ENCODE measurements at places on chromosomes 1 and 21.

DNA sequence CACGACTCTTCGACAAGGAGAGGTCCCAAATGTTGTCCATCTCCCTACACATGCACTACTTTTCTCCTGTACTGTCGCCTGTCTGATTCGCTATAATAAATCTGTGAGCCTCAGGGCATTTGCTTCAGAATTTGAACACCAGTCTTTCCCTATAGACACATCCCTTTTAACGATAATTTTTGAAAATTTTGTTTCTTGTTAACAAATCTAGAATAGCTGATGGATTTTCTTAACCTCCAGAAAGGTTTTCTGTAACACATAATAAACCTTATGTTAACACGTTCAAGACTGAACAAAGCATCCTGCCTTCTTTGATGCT is 704 bp downstream of the CAPZA1 start:
- DNase-seq: no peak

DNA sequence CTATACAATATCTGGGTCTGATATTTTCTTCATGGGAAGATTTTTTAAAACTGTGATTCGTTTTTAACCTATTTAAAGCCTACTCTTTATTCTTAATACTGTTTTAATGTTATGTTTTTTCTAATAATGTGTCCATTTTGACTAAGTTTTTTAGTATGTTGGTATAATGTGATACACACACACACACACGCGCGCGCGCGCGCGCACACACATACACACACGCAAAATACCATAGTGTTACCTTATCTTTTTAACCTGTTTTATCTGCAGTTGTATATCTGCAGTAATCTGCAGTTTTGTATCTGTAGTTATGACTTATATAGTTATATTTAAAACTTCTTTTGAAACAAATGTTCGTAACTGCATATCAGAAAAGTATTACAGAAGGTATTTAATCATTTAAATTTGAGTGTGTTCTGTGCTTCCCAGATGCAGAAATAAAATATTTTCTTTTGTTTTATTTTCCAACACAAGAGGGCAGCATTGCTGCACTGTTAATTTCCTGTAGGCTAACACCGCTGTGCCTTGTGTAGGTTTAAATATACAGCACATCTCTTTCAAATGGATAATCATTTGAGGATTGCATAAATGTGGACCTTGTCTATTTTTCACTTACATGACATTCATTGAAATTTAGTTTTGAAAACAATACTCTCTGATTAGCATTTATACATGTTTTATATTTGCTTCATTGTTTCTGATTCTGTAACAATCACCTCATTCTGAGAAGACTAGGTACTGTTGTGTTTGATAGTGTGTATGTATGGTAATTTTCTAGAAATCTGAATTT is 166.1 kb downstream of the PDE4B start:
- peak; percentile 85 for DNase-seq

- DNase-seq: no peak
These were observed 71.1 kb upstream of the ERRFI1 start for GRCh38 chr1:8097077-8097799.

DNA sequence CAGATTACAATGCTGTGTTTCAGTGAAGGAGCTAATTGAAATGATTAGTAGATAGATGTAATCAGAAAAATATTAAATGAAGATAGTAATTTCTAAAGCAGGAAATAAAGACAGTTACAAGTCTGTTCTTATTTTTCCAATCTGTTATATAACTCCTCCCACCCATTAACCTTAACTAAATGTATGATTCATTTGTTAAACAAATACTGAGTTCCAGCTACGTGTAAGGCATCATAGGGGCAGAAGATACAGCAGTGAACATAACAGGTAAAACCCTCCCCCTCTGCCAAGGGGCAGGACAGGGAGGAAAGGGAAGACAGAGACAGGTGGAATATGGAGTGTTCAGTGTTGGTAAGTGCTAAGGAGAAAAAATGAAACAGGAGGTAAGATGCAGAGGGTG is at the start of gene FAM177B:
Gene FAM177B (plus strand): TSS at position 231 of the 400 bp plus-strand sequence. CDS start 9,344 bp downstream, outside the sequence.
- DNase-seq: no peak

GRCh38 chr21:33510826-33511225 is 19.3 kb upstream of the DNAJC28 start:
- DNase-seq: no peak

DNA sequence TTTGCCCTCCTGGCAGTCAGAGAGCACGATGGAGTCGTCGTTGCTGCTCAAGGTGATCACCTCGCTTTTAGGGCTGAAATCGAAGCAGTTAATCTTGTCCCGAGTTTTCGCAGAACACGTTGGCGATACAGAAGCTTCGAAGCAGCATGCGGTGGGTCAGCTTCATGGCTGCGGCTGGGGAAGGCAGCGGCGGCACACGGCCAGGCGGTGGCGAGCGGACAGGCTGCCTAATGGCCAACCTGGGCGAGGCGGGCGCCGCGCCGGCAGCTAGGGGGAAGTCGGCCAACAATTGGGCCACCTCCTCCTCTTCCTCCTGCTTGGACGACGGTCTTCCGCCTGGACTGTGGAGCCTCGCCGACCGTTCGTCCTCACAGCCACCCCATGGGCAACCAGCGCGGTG is 34.8 kb downstream of the CDC7 start:
- DNase-seq: no peak

GRCh38 chr1:115649964-115650363 is 8.2 kb downstream of the VANGL1 start:
- no peak for DNase-seq

DNA sequence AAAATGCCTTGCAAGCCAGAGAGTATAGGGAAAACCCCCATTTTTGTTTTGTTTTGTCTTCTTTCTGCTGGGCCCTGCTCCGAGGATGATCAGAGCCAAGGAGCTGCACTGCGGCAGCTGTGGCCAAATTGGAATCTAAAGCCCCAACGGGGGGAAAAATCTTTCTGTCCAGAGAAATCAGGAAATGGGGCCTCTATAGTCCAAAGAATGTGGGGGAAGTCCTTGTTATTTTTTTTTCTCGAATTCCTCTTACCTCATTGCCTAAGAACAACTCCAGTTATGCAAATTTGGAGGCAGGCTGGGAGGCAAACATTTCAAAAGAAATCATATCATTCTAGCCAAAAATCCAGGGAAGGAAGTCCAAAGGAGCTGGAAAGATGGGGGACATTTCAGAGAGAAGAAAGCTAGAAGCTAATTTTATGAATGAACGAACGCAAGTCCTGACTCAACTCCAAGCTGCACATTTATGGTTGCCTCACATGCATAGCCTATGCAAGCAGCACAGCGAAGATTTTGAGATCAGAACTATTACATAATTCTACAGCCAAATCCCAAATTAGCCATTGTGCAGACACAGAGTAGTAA is 263.2 kb downstream of the KCTD3 start:
- no peak for DNase-seq

DNA sequence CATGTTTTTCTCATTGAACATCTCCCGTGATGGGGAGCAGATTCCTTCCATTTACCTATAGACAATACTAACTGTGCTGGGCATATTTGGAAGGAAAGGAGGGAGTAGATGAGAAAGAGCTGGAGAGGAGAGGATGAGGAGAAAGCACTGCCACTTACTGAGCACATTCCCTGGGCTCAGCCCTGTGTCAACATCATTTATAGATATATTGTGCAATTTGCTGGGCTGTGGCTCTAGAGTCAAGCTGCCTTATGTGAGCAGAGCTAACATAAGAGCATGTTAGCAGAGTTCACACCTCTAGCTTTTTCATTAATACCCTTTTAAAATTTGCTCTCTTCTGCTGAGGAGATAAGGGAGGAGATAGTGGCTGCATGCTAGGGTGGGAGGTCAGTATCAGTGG is 22.3 kb upstream of the CD53 start:
- no peak for DNase-seq

- no peak for DNase-seq
These were observed 176.3 kb downstream of the AJAP1 start for GRCh38 chr1:4830707-4831106.

GRCh38 chr1:46550751-46551231 is 656 bp downstream of the KNCN start:
- no peak for DNase-seq

DNA sequence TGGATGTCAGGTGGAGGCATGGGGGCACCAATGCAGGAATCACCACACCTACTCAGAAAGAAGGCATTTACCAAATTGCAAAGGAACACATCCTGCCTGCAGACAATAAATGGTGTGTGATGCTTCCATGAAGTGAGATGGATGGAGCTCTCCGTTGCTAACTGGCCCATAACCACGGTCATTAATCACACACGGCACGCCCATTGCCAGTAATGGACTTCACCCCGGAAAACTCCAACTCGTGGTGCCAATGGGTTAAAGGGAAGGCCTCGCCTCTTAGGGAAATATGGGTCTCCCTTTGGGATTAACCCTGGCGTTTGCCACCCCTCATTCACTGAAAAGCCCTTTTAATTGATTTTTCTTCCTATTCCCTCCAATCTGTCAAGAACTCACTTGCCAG is 443.1 kb upstream of the DAB1 start:
- no peak for DNase-seq

- DNase-seq: peak; percentile 7
These were observed 43.9 kb downstream of the NOS1AP start for GRCh38 chr1:162113419-162113818.

DNA sequence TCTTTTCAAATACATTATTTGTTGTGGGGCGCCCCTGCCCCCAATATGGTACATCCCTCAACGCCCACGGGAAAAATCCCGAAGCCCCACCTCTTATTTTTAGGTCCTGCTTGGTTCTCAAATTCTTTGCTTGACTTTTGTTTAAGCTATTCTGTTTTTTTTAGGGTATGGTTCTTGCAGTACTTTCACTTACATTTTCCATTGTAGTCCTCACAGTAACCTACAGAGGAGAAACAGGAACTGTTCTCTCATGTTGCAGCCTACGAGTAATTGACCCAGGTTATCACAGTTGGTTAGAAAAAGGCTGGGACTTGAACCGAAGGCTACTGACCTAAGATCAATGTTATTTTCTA is 697 bp upstream of the C21orf91 start:
- peak; percentile 86 for DNase-seq

DNA sequence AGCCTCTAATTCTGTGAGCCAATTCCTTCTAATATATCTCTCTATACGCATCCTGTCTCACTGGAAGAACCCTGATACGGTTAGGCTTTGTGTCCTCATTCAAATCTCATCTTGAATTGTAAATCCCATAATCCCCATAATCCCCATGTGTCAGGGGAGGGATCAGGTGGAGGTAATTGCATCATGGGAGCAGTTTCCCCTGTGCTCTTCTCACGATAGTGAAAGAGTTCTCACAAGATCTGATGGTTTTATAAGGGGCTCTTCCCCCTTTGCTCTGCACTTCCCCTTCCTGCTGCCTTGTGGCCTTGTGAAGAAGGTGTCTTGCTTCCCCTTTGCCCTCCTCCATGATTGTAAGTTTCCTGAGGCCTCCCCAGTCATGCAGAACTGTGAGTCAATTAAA is 116.1 kb downstream of the MRPS6 start:
- DNase-seq: peak; percentile 63

GRCh38 chr1:9724706-9725476 is 73.4 kb downstream of the PIK3CD start:
- DNase-seq: peak; percentile 80
